CD4-positive, alpha-beta T cell (primary cell): ENCODE measurements at places on chromosomes 16 and 17.

DNA sequence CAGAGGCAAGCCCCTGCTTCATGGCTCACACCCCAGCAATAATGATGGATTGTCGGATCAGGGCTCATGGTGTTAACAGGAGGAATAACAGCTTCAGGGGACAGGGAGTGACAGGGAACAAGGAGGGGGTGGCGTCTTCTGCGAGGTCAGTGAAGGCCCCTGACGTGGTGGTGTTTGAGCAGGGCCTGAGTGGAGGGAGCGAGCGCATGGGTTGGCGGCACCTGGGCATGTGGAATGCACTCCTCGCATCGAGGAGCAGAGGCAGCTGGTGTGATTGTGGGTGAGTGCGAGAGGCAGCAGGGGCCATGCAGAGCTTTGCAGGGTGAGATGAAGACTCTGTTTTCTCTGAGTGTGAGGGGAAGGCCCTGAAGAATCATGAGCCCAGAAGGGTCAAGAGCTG, 33.3 kb downstream of the CLUAP1 start:
- no peak for DNase-seq

GRCh38 chr17:34991606-34992005, 11.3 kb downstream of the LIG3 start:
- DNase-seq: no peak

- DNase-seq: no peak
These were observed 84.7 kb downstream of the LMF1 start for GRCh38 chr16:886084-886543.

DNA sequence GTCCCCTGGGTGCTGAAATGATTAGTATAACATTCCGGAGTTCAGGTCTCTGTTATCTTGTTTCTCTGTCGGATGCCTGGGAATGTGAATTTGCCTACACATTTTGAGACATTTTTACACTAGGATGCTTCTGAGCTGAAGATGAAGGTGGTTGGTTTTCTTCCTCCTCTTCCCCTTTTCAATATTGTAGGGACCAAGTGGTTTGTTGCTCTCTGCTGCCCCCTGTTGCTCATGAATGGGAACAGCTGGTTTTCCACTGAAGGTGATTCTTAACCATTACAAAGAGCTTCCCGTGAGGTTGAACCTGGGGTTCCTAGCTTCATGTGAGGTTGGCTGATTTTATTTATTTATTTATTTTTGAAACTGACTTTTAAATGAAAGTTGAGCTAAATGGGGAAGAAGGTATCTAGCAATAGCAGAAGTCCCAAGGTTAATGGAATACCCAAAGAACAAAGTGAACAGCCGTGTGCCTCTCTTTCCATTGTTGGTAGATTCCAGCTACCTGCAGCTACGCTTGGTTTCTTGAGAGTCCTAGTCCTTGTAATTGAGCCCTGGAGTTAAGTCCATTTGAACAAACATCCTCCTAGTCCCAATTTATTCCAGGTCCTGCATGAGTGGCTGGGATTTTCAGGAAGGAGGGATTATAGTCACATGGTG, 983.9 kb upstream of the EEF2KMT start:
- no peak for DNase-seq

- no peak for DNase-seq
These were observed 5.2 kb downstream of the GRB7 start for GRCh38 chr17:39742856-39743436.
